Thyroid gland (tissue), 4 donors: ENCODE measurements at places on chromosomes 2 and 18. TPM values are rescaled to one million over a fixed set of nuclear protein-coding genes. Genes with fewer than 3 reads are reported as not detected.

DNA sequence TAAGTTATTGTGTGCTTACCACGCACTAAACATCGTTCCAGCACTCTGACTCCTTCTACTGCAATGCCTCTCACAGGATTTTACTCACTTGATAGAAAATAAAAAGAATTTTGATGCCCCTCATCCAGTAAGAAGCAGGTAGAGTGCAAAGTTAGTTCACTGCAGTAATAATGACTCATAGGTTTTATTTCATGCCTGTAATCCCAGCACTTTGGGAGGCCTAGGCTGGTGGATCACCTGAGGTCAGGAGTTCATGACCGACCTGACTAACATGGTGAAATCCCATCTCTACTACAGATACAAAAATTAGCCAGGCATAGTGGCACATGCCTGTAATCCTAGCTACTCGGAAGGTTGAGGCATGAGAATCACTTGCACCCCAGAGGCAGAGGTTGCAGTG, 190.6 kb downstream of the RAD51AP2 start:
- no peak for DNase-seq
- H3K36me3 ChIP-seq: no peaks in the 10 kb centered on the region
- no peaks in the 10 kb centered on the region for H3K27me3 ChIP-seq
- no peak overlapping the region for H3K27ac ChIP-seq

DNA sequence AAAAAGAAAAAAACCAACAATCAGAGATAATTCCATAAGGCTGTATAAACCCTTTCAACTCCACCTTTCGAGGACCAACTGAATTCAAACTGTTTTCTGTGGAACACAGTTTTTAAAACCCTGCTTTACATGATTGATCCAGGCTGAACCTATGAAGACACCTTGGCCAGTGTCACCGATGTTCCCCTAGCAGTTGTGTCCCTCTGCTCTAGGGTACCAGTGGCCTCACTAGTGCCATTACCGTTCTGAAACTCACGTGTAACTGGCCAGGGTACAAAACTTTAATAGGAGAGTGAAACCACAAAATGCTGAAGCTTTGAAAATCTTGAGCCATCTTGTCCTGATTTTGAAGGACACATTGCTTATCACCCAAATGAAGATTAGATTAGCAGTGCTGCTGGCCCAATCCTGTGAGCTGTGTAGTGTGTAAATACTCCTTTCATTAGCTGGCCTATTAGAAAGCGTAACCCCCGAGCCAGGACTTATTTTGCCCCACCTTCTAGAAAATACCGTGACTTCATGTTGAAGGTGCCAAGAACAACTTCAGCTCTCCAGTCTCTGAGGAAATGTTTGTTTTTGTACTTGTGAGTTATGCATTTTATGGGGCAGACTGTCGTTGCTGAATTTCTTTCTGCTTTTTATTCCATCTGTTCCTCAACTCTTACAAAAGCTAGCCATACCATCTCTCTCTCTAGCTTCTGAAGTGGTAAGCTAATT, 147.8 kb upstream of the MAP3K20 start:
- DNase-seq: peak; percentile 27
- H3K27me3 ChIP-seq: no peaks in the 10 kb centered on the region
- H3K4me1 ChIP-seq: peaks cover 20% of the 10 kb centered on the region

SEMA4F gene
- 7.0 TPM for total RNA-seq

SNX17 gene
- 124 TPM for total RNA-seq

- DNase-seq: no peak
- H3K27ac ChIP-seq: no peak overlapping the region
- H3K27me3 ChIP-seq: no peaks in the 10 kb centered on the region
- no peaks in the 10 kb centered on the region for H3K4me1 ChIP-seq
Observed at GRCh38 chr18:63905361-63905760, 2.4 kb upstream of the SERPINB10 start.

DNA sequence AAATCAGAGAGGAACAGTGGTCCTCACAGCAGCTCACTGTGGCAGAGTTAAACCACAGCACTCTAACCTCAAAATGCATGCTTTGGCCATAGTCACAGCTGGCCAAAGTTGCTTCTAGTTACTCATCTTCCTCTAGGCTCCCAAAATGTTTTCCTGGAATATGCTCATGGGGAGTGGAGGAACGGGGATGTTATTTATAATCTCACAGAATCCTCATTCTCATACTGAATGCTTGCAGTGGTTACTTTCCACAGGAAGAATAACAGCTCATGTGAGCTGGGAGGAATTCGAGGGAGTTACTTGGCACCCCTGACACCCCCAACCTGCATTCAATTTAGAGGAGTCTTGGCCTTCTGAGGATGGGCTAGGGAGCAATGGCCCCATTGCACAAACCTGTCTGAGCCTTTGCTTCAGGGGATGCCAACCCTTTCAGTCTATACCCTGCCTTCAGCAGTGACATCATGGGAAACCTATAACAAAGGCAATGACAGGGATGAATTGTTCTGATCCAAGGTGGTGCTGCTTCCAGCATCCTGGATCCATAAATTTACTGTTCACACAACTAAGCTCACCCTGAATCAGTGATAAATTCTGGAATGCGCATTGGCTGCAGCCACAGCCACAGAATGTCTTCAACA, 22.4 kb upstream of the CCBE1 start:
- H3K4me1 ChIP-seq: no peaks in the 10 kb centered on the region
- no peaks in the 10 kb centered on the region for H3K27me3 ChIP-seq
- DNase-seq: no peak
- H3K36me3 ChIP-seq: no peaks in the 10 kb centered on the region
- H3K4me3 ChIP-seq: no peak overlapping the region

DNA sequence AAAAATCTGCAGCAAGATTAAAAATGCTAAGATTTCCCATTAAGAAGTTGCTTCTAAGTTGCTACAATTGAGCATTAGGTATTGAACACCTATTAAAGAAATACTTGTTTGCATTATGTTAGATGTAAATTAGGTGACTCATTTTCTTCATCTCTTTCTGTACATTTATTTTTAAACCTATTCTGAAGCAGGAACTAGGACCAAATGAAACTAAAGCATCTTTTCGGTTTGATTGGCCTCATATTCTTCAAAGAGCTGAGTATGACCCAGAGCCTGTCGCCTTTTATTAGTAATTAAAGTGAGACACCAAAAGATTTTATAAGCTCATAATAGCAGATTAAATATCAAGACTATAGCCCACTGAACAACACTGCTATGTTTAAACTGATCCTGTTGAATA, 83.4 kb upstream of the ZEB2 start:
- no peak for DNase-seq
- H3K4me1 ChIP-seq: no peaks in the 10 kb centered on the region
- no peaks in the 10 kb centered on the region for H3K36me3 ChIP-seq
- H3K27me3 ChIP-seq: no peaks in the 10 kb centered on the region
- no peak overlapping the region for H3K4me3 ChIP-seq

- DNase-seq: no peak
- H3K4me1 ChIP-seq: peaks cover 7% of the 10 kb centered on the region
Observed at GRCh38 chr2:28616396-28616999, 120.6 kb downstream of the PLB1 start.

MYL12A gene
- 544 TPM for total RNA-seq

D2HGDH gene
- 34.4 TPM for total RNA-seq

- H3K4me3 ChIP-seq: no peak overlapping the region
- no peaks in the 10 kb centered on the region for H3K36me3 ChIP-seq
- H3K4me1 ChIP-seq: no peaks in the 10 kb centered on the region
- H3K27ac ChIP-seq: no peak overlapping the region
Observed at GRCh38 chr2:165164201-165164600, 39.6 kb downstream of the SCN3A start.

GRCh38 chr2:179622635-179623300, 238.6 kb downstream of the ZNF385B start:
- H3K36me3 ChIP-seq: no peaks in the 10 kb centered on the region
- H3K27me3 ChIP-seq: no peaks in the 10 kb centered on the region
- H3K27ac ChIP-seq: no peak overlapping the region
- DNase-seq: no peak
- no peaks in the 10 kb centered on the region for H3K4me1 ChIP-seq

PID1 gene
- total RNA-seq: 24.1 TPM

- H3K27me3 ChIP-seq: no peaks in the 10 kb centered on the region
- peak; percentile 60 for DNase-seq
- no peaks in the 10 kb centered on the region for H3K36me3 ChIP-seq
- peak overlapping the region; percentile 65 for H3K27ac ChIP-seq
- H3K4me3 ChIP-seq: no peak overlapping the region
Observed at GRCh38 chr18:63155910-63156773, 163.4 kb downstream of the BCL2 start.

RBMS1 gene
- total RNA-seq: 78.2 TPM

GCG gene
- total RNA-seq: not detected

- no peaks in the 10 kb centered on the region for H3K27me3 ChIP-seq
- H3K4me1 ChIP-seq: peaks cover 6% of the 10 kb centered on the region
- no peaks in the 10 kb centered on the region for H3K36me3 ChIP-seq
- no peak for DNase-seq
- H3K4me3 ChIP-seq: no peak overlapping the region
- H3K27ac ChIP-seq: no peak overlapping the region
Observed at GRCh38 chr2:119474371-119475224, 42.9 kb downstream of the TMEM37 start.

DNA sequence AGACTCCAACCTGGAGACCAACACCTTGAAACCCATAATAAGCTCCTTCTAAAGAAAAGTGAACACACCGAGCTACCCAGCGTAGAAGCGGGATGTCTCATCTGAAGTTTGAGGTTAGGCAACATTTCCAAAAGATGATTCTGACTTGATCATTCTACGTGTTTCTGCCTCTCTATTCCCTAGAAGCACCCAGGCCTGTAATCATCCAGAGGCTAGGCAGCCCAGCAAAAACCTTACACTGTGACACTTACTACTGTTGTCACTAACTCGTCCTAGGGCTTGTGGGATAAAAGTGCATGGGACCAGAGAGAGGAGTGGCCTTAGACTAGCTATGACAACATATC, 1.4 kb downstream of the ZBTB14 start:
- peak overlapping the region; percentile 54 for H3K4me3 ChIP-seq
- H3K4me1 ChIP-seq: no peaks in the 10 kb centered on the region
- H3K36me3 ChIP-seq: peaks cover 12% of the 10 kb centered on the region
- peak overlapping the region; percentile 89 for H3K27ac ChIP-seq
- no peak for DNase-seq

KIF1A gene
- 6.9 TPM for total RNA-seq

KCTD1 gene
- total RNA-seq: 31.3 TPM

DNA sequence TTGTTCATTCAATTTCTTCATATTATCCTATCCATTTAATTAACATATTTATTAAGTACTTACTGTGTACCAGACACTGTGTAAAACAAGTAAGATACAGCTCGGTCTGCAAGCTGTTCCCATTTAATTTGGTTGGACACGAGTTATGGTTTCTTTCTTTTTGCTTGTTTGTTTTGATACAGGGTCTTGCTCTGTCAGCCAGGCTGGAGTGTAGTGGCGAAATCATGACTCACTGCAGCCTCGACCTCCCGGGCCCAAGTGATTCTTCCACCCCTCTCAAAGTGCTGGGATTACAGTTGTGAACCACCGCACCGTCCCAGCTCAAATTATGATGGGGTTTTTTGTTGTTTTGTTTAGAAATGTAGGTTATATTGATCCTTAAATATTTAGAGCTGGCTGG, 9.0 kb downstream of the CYBRD1 start:
- H3K27ac ChIP-seq: peak overlapping the region; percentile 85
- DNase-seq: peak; percentile 81
- H3K4me3 ChIP-seq: no peak overlapping the region

GRCh38 chr18:10420561-10421352, 33.7 kb upstream of the APCDD1 start:
- H3K27ac ChIP-seq: no peak overlapping the region
- no peaks in the 10 kb centered on the region for H3K36me3 ChIP-seq
- no peaks in the 10 kb centered on the region for H3K4me1 ChIP-seq
- H3K27me3 ChIP-seq: no peaks in the 10 kb centered on the region
- DNase-seq: no peak

CYTIP gene
- 8.9 TPM for total RNA-seq

- no peak for DNase-seq
- no peaks in the 10 kb centered on the region for H3K27me3 ChIP-seq
- H3K4me3 ChIP-seq: no peak overlapping the region
- H3K27ac ChIP-seq: no peak overlapping the region
- H3K4me1 ChIP-seq: peaks cover 4% of the 10 kb centered on the region
Observed at GRCh38 chr2:219951099-219951498, 323.7 kb downstream of the SLC4A3 start.

PTGR3 gene
- 62.7 TPM for total RNA-seq

- no peak for DNase-seq
- H3K4me1 ChIP-seq: peaks cover 20% of the 10 kb centered on the region
- no peak overlapping the region for H3K27ac ChIP-seq
- no peaks in the 10 kb centered on the region for H3K27me3 ChIP-seq
Observed at GRCh38 chr2:25339211-25339674, 2.5 kb downstream of the DNMT3A start.

NRP2 gene
- total RNA-seq: 62.5 TPM

DNA sequence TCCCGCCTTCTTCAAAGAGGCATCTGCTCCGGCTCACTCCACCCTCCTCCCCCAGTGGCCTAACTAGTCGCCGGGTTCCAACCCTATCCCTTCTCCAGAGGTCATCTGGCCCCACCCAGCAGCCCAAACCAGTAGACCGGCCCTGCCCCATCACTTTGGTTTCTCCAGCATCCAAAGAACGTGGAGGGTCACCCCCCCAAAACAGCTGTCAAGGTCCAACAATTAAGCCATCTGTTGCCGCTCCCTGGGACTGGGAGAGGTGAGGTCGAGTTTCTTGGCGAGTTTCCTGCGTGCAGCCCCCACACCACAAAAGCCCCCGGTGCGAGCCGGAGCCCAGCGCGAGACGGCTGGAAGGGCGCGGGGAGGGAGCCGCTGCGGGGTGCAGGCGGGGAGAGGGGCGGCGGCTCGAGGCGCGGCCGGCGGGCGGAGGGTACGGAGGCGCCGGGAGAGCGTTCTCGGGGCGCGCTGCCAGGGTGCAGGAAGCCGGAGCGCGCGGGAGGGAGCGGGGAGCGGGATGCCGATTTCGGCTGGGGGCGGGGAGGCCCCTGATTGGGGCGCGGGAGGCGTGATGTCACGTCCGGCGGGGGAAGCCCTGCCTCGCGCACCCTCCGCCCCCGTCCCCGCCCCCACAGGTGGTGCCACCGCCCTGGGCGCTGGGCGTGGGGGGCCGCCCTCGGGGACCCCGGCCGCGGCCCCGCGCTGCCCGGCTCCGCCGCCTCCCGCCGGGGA, 571 bp upstream of the GPC1 start:
- peak; percentile 95 for DNase-seq
- peaks cover 33% of the 10 kb centered on the region for H3K4me1 ChIP-seq
- no peaks in the 10 kb centered on the region for H3K27me3 ChIP-seq
